ENCODE measurements at places on chromosomes 5 and 9. TPM values are rescaled to one million over a fixed set of nuclear protein-coding genes. Genes with fewer than 3 reads are reported as not detected.

SPATA31C1 gene
- total RNA-seq = not detected

ERAP2 gene
- total RNA-seq = 40.2 TPM

OXCT1 gene
- 17.4 TPM for total RNA-seq

BARHL1 gene
- not detected for total RNA-seq

CCNI2 gene
- not detected for total RNA-seq

SCAI gene
- total RNA-seq = 3.5 TPM

ZNF484 gene
- 5.5 TPM for total RNA-seq

CACNA1B gene
- not detected for total RNA-seq

CRHBP gene
- 0.20 TPM for total RNA-seq

SHISAL2B gene
- not detected for total RNA-seq

CYLC2 gene
- total RNA-seq = not detected

CHSY3 gene
- total RNA-seq = 11.8 TPM

NTNG2 gene
- total RNA-seq = 1.1 TPM

OR2S2 gene
- 0.32 TPM for total RNA-seq

LRRC19 gene
- total RNA-seq = not detected

ZSWIM6 gene
- total RNA-seq = 6.8 TPM

SLC46A2 gene
- total RNA-seq = not detected

FSTL4 gene
- total RNA-seq = 0.47 TPM

MRPS30 gene
- total RNA-seq = 131 TPM

ARHGEF39 gene
- 8.9 TPM for total RNA-seq

ASPN gene
- not detected for total RNA-seq

DOLK gene
- total RNA-seq = 23.4 TPM

FBN2 gene
- 12.8 TPM for total RNA-seq

ZNF618 gene
- total RNA-seq = 2.2 TPM

GDF9 gene
- total RNA-seq = 0.21 TPM

LCN9 gene
- not detected for total RNA-seq

DBH gene
- total RNA-seq = not detected

GLIPR2 gene
- total RNA-seq = 3.7 TPM

ENTPD2 gene
- not detected for total RNA-seq

ANKRD20A1 gene
- total RNA-seq = 12.3 TPM

ZNF79 gene
- 10.9 TPM for total RNA-seq

ARHGEF37 gene
- 0.02 TPM for total RNA-seq

NDUFA8 gene
- total RNA-seq = 76.1 TPM

MARCHF11 gene
- total RNA-seq = not detected

SETX gene
- total RNA-seq = 17.9 TPM

CCNJL gene
- total RNA-seq = 13.8 TPM

SLCO4C1 gene
- total RNA-seq = 0.02 TPM

MOB3B gene
- 3.0 TPM for total RNA-seq

Measured in HT1080 (cell line).